ENCODE measurements at places on chromosomes 1 and 21.

GRCh38 chr1:174399211-174399610 is 48.6 kb upstream of the GPR52 start:
- DNase-seq = no peak

- no peak for DNase-seq
These were observed 170.2 kb upstream of the NFIA start for GRCh38 chr1:60911966-60912697.

- no peak for DNase-seq
These were observed 109.8 kb downstream of the MAST2 start for GRCh38 chr1:45913183-45913683.

- no peak for DNase-seq
These were observed 62.2 kb upstream of the GRIK3 start for GRCh38 chr1:37096523-37096922.

DNA sequence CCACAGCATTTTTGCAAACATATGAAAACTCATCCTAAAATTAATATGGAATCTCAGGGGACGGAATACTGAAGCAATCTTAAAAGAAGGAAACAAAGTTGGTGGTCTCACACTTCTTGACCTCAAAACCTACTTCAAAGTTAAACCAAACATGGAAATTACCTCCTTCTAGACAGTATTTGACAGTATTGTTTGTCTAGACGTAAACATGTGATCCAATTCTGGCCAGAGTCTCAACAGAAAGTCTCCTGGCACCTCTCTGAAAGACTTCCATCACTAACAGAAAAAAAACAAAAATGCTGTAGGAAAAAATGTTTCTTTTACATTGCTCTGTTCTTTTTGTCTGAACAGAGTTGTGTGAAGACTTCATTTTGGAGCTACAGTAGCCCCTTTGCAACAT is 99.7 kb downstream of the BRINP3 start:
- no peak for DNase-seq

Data from CD4-positive, alpha-beta T cell treated with Interleukin-2 at 100 ng/mL for 4 hours (primary cell).